ENCODE measurements at places on chromosomes 13 and 19. TPM values are rescaled to one million over a fixed set of nuclear protein-coding genes. Genes with fewer than 3 reads are reported as not detected.

GRCh38 chr13:102395174-102395573, 6.7 kb downstream of the FGF14 start:
- peaks cover 6% of the 10 kb centered on the region for H3K4me1 ChIP-seq
- no peak overlapping the region for H3K27ac ChIP-seq
- H3K4me3 ChIP-seq = peak overlapping the region; percentile 42
- no peak for DNase-seq

DNA sequence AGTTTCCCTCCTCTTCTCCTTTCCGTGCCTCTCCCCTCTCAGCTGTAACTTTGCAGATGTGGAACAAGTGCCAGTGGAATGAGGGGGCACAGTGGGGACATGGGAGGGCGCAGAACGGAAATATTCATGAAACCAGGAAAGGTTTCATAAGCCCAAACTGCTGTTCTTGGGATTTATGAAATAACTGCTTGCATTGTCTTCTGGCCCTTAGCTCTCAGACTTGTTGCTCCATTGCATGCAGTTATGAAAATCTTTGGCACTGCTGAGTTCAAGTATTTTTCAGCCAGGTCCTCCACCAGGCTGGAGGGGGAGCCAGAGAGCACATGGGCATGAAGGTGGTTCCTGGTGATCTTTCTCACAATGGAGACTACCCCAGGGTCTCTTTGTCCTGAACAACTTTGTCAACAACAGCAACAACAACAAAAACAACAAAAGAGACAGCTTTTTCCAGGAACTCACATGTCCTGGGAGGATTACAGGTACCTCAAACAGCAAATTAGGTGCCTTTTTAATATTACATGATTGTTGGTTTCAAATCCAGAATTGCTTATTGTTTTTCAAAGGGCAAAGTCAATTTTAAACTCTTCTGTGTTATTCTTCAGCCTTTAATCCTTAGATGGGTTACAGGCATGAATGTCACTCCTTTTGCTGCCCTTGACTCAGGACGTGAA, 1.5 kb downstream of the RGCC start:
- no peak for DNase-seq
- H3K27me3 ChIP-seq = peaks cover 7% of the 10 kb centered on the region
- H3K4me1 ChIP-seq = no peaks in the 10 kb centered on the region
- H3K27ac ChIP-seq = peak overlapping the region; percentile 21
- H3K36me3 ChIP-seq = no peaks in the 10 kb centered on the region

DNA sequence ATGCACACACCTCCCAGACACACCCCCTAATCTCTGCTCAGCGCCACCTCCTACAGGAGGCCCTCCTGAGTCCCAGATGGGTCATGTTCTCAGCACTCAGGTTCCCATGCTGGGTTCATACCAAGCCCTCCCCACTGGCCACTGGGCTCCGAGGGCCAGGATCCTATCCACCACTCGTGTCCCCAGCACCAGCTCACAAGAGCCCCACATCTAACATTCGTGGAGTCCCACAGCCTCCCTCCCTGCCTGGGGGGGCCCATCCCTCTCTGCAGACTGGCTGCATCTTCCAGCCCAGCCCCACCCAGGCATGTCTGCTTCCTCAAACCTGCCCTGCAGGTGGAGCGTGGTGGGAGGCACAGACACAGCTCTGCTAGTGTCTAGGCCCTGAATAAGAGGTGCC, 227.4 kb downstream of the TUBA3C start:
- no peaks in the 10 kb centered on the region for H3K36me3 ChIP-seq
- no peak for DNase-seq
- no peaks in the 10 kb centered on the region for H3K4me1 ChIP-seq
- no peak overlapping the region for H3K4me3 ChIP-seq
- H3K27me3 ChIP-seq = no peaks in the 10 kb centered on the region

DNA sequence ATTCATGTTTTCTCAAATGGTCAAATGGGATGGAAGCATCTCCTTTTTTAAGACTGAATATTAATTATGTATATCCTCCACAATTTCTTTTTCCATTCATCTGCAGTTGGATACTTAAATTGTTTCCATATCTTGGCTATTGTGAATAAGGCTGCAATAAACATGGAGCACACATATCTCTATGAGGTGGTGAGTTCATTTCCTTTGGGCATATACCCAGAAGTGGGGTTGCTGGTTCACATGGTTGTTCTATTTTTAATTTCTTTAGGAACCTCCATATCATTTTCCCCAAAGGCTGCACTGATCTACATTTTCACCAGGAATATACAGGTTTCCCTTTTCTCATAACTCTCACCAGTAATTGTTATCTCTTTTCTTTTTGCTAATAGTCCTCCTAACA, 566.3 kb downstream of the KCTD12 start:
- DNase-seq = no peak
- no peak overlapping the region for H3K27ac ChIP-seq
- no peaks in the 10 kb centered on the region for H3K36me3 ChIP-seq
- no peaks in the 10 kb centered on the region for H3K27me3 ChIP-seq
- no peaks in the 10 kb centered on the region for H3K4me1 ChIP-seq

GRCh38 chr13:20997301-20998161, 63.9 kb downstream of the LATS2 start:
- no peaks in the 10 kb centered on the region for H3K36me3 ChIP-seq
- peak overlapping the region; percentile 35 for H3K27ac ChIP-seq
- H3K4me1 ChIP-seq = peaks cover 13% of the 10 kb centered on the region
- H3K4me3 ChIP-seq = no peak overlapping the region
- no peaks in the 10 kb centered on the region for H3K27me3 ChIP-seq

DNA sequence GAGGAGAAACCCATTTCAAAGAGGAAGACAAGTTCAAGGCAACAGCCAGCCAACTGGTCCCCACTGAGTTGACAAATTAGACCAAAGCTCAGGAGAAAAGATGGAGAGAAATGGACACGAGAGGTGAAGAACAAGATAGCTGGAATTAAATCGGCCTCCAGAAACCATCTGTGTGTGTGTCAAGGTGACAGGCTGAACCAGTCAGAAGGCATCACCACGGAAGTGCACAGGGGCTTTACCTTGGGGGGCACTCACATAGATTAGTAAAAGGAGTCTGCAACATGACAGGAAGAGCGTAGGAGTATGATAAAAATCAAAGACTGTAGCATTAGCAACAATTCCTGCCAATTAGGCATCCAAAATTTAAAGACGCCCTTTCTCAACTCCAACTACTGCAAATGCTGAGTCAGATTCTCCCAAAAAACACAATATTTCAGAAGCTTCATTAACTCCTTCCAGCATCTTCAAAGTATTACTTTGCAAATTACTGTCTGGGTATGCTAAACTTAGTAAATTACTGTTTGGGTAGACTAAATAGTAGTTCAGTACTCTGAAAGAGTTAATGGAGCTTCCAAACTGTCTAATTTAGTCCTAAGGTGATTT, 66.2 kb downstream of the FOXO1 start:
- no peak overlapping the region for H3K27ac ChIP-seq
- no peaks in the 10 kb centered on the region for H3K27me3 ChIP-seq
- peaks cover 23% of the 10 kb centered on the region for H3K4me1 ChIP-seq
- H3K36me3 ChIP-seq = no peaks in the 10 kb centered on the region
- H3K4me3 ChIP-seq = no peak overlapping the region
- DNase-seq = no peak

The ZNF536 gene
- total RNA-seq = 0.25 TPM

The GRIN3B gene
- 0.44 TPM for total RNA-seq

The ZNF20 gene
- total RNA-seq = 7.3 TPM
